Stimulated activated CD4-positive, alpha-beta T cell treated with anti-CD3 and anti-CD28 coated beads, Interleukin-15, amount 100 ng/mL, for 1 hour (primary cell): ENCODE measurements at places on chromosomes 6 and 20.

DNA sequence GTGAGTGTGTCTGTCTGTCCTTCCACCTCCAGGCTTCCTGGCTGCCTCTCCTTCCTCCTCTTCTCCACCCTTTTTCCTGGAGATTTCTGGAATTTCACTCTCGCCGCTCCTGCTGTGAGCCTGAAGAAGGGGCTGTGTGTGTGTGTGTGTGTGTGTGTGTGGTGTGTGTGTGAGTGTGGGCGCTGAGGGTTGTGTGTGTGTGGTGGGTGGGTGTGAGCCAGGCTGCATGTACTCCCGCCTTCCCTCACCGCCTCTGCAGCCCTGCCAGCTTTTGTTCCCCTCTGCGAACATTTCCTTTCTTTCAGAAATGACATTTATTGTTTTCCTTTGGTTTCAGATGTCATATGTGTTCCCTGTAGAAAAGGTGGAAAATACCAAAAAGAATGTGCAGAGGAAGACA lies 76.0 kb downstream of the SRC start:
- DNase-seq = no peak

GRCh38 chr6:153012856-153013255 lies 10.3 kb upstream of the MTRF1L start:
- DNase-seq = no peak

GRCh38 chr20:50356962-50357782 lies 153.0 kb upstream of the PTPN1 start:
- DNase-seq = no peak

GRCh38 chr6:111844921-111845320 lies 28.3 kb downstream of the FYN start:
- no peak for DNase-seq

DNA sequence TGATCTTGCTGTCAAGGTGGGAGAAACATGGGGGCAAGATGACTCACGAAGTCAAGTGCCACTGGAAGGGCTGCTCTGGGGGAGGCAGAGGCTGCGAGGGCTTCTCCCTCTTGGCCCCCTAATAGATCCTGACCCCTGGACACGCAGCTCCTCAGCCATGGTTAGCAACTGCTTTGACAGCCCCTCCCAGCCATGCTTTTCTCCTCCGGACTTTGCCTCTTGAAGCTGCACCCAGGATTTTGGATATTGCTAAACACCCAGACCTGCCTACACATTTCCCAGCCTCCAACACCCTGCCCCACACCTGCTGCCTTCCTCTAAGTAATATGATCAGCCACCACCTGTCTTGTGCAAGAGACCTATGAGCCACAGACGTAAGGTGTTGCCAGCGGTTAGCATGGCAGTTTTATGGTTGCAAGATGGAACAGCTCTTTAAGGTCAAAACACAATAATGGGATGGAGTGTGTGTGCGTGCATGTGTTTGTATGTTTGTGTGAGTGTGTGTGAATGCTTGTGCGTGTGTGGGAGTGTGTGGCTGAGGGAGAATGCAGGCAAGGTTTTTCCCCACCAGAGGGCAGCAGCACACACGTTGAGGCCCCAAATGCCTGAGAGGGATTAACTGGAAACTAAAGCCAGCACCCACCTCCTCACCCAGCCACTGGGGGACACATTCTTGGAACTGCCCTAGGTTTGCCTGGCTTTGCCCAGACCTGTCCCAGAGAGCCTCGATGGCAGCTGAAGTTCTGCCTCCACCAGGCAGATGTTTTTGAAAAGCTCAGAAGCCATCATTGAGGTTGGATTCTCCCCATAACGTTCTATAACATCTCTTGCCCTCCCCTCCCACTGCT lies 2.5 kb downstream of the IP6K3 start:
- DNase-seq = peak; percentile 42

GRCh38 chr20:59772373-59772705 lies 161.1 kb downstream of the SYCP2 start:
- no peak for DNase-seq

DNA sequence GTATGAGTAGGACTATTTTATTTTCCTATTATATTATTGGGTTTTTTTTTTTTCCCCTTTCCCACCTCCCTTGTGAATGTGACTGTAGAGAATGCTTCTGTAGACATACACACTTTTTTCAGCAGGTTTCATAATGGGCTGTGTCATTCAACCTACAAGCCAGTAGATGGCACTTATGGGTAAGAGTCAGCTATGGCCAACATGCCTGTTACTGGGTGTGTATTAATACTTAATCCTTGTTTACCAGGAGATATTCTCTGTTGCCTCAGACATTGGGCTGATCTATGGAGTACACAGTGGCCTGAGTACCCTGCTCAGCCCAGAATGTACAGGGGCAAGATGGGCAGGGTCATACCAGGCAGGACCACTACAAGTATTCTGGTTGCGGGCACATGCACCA lies 382.5 kb downstream of the EPHA7 start:
- DNase-seq = no peak

DNA sequence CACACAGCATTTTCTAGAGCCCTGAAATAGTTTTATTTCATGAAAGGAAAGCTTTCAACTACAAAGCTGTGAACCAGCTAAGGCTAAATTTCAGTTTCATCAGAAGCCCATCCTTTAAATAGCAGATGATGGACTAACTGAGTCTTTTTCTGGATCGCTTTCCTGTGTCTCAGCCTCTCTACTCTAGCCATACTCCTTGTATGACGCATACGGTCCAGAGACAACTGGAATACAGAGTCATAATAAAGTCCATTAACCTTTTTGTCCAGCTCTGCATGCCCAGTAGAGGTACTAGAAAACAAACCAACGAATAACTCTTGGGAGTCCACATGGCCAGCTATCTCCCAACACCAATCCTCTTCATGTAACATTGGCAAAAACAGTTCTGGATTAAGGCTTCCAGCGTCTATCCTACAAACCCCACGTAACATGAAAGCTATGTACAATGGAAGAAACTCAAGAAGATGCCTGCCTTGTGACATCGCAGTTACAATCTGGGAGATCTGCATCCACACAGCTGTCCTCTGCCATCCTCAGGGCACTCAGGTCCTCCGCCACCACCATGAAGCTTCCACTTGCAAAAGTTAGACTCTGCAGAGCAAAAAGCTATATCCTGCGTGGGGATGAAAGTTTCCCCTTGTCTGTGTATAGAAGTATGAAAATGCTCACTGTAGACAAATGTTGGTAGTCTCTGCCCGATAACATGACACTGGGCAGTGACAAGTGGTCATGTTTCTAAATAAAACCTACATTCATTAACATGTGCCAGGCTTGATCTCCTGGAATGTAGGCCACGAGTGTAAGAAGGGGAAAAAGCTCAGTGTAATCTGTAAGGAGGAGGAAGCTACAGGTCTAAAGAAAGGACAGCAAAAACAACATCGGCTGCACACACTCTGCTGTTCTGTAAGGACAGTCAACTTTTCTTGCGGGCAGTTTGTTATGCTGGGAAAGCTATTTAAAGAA lies 360.4 kb downstream of the ESR1 start:
- no peak for DNase-seq

DNA sequence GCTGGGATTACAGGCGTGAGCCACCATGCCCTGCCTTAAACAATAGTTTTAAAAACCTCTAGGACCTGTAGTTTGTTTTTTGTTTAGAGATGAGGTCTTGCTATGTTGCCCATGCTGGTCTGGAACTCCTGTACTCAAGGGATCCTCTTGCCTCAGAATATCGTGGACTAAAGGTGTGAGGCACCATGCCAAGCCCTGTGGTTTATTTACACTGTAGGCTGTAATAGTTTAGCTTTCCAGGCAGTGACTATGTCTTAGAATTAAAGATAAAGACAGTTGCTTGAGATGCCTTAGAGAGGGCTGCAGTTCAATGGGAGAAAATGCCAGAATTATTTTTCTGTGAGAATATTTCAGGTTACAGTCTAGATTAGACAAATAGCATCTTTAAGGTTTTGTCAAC lies 72.9 kb downstream of the SGK1 start:
- no peak for DNase-seq

- DNase-seq = no peak
Measured at GRCh38 chr6:114315831-114316595, 26.8 kb downstream of the HS3ST5 start.

DNA sequence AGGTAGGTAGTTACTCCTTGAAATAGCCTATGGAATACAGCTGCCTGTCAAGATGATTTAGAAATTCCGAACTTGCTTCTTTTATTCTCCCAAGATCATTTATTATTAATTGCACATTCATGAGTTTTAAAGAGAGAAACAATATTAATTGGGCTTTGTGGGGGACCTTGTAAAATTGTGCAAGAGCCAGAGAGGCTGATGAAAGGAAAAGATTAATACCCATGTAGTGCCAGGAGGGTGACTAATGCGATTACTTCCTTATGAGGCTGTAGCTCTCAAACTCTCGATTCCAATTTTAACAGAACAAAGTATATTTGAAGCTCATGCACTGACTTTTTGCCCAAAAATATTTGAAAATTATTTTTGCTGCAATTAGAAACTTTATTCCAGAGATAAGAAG lies 423.8 kb upstream of the ID4 start:
- no peak for DNase-seq

DNA sequence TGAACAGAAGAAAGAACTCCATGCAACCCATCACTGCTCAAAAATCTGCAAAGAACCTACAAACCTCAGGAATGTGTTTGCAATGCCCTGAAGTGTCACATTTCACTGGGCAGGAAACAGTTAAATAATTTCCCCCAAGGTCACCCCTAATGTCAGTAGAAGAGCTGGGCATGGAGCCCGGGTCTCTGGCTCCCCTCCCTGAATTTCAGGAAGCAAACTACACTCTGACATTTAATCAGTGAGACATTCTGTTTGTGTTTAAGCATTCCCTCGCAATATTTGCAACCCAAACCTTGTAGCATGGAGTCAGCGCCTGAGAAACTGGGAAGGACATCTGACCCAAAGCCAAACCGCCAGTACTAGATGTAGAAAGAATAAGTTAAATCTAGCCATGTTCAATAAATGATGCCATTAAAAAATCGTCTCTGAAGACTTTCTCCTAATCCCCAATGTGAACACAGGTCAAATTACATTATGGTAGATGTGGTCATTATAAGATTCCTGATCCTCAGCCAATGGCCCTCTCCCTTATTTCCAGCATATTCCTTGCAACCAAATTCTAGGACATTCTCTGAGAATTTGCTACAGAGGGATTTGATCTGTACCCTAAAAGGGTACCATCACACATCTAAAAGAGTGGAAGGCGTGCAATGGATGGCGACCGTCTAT lies 91.2 kb upstream of the ADTRP start:
- no peak for DNase-seq

DNA sequence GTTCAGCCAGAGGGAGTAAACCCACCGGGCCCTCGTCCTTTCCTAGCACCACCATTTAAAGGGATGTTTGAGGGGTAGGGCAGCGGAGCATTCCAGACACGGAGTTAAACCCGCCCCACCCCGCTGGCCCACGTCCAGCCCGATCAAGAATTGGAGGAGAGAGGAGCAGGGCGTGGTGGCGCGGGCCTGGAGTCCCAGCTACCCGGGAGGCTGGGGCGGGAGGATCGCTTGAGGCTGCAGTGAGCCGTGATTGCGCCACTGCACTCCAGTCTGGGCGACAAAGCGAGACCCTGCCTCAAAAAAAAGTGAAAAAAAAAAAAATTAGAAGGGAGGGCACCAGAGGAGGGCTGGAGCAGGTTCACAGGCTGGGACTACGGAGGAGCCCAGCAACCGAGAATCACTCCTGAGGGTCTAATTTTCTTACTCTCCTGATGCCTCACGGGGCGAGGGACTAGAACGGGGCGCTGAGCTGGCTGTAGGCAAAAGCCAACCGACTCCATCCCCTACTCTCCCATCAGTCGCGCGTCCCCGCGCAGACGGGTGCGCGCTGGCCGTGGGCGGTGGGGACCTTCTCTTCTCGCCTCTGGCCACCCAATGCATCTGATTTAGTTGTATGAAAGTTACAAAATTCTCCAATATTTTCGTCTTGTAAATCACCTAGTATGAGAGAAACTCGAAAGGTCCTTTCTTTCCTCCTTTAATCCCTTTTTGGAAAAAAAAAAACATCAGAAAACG lies 6.1 kb upstream of the HSPA1B start:
- DNase-seq = peak; percentile 71

GRCh38 chr6:301526-301925 lies 9.2 kb downstream of the DUSP22 start:
- DNase-seq = no peak
